ENCODE measurements at places on chromosomes 12 and 14.

- DNase-seq, result no peak
Measured at GRCh38 chr14:93903342-93904184, 23.6 kb upstream of the FAM181A start.

- DNase-seq, result no peak
Measured at GRCh38 chr14:65252482-65253255, 150.4 kb upstream of the MAX start.

DNA sequence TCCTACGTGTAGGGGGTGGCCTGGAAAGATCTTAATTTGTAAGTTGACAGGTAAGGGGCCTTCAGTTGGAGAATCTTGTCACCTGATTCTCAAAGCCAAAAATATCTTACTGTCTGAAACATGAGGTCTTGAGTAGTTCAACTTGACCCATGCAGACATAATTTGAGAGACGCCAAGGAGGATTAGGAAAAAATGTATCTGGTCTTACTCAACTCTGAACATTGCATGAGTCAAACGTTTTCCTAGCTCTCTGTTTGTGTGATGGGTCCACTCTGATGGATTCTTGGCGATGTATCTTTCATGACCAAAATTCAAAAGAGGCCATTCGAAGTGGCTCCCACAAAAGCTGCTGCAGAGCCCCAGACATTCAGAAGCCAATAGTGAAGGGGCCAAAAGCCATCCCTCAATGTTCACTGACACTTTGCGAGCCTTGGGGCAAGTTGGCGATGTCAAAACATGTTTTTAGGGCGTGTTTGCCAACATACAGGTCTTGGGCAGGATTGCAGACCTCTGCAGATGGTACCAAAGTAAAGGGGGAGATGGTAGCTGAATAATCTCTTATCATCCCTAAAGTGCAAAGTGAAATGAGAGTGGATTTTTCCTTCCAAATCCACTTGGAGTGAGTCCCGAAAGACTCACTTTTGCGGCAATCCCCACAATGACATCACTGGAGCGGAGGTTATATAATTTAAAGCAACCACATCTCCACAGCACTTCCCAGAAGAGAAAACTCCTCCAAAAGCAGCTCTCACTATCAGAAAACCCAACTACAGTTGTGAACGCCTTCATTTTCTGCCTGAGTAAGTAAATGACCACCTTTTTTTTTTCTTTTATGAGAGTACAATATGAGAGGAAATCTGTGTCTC is at the start of gene BDKRB1:
Gene BDKRB1 (plus strand): TSS at position 710 of the 866 bp plus-strand sequence. CDS start 7,473 bp downstream, outside the sequence.
- no peak for DNase-seq

DNA sequence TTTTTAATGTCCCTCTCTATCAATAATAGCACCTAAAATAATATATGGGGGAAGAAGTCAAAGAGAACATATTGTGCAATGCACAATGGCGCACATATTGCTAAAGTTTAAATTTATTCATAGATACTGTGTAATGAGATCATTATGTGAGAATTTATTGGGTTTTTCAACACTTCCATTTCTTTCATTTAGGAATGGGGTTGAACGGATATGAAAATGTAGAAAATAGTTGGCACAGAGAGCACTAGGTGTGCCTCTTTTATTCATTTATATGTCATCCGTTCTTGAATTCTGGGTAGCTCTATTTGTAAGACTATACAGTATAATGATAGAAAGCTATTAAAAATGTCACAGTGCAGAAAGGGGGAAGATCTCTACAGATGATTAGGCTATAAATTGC is 63.9 kb downstream of the ATG14 start:
- DNase-seq, result no peak

DNA sequence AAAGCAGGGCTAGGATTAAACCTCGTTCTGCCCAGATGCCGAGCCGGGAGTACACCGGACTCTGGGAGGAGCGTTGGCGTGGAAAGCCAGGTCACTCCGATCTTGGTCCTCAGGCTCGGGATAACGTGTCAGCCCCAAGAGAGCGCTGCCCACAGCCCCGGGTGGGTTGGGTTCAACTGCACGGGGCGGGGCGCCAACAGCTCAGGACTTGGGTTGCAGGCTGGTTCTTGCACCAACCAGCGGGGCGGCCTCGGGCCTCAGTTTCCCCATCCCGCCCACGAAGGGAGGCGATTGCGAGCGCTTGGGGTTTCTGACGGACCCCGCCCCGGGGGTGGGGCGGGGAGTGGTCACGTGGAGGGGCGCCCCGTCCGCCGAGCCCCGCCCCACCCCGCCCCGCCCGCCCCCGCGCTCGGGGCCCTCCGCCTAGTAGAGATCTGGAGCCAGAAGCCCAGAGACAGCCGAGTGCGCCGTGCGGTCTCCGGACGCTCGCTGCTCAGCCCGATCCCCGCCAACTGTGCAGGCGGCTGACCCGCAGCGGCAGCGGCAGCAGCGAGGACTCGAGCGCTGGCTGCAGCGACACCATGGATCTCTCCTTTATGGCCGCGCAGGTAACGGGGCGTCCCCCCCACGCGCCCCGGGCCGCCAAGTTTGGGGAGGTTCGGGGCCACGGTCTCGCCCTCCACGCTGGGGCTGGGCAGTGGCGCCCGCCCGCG is at the start of gene C14orf132:
Gene C14orf132 (plus strand): TSS at position 443 of the 713 bp plus-strand sequence. CDS start 139 bp downstream, at position 582.
- DNase-seq, result peak; percentile 95

DNA sequence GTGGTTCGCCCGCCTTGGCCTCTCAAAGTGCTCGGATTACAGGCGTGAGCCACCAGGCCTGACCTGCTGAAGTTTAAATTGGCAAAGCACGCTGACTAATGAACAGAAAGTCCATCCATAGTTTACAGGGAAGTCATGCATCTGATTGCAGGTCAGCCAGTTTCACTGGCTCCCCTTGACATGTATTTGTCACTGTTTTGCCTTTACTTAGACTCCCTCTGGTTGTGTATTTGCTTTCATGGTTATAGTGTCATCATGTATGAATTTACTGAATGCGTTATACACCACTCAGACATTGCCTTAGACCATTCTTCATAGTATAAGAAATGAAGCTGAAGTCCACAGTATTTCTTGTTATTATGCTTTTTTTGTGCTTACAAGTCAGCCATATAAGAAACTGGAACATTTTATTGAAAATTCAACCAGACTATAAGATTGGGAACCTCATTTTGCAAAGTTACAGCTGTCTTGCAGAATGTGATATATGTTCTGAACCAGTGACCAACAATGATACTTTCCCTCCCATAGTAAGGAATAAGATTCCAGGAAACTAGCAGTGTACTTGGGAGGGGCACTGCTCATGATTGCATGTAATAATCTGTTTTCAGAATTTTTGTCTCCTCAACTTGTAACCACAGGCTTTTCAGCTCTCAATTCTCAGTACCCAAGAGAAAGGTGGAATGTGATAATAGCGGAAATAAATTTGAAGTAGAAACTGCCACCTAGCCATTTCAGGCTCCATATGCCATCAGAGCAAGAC is 51.9 kb upstream of the ATF7IP start:
- no peak for DNase-seq

DNA sequence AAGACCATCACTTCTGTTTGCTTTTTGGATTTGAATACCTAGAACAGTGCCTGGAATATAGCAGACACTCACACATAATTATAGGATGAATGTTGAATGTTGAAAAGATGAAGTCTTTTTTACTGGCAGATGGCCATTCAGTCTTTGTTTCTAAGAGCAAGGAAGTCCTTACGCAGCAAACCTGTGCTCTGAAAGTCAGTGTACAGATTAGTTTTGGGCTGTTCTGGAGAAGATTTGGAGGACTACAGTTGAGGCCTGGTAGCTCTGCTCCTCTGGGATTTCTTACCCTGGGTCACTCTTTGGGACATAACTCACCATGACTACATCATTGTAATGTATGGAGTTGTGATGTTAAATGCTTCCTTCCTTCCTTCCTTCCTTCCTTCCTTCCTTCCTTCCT is 3.3 kb downstream of the OR4E2 start:
- DNase-seq, result no peak

- DNase-seq, result no peak
Measured at GRCh38 chr12:68042212-68042699, 53.0 kb downstream of the IFNG-AS1 start.

GRCh38 chr12:24814379-24815113 is 134.4 kb downstream of the BCAT1 start:
- DNase-seq, result no peak

DNA sequence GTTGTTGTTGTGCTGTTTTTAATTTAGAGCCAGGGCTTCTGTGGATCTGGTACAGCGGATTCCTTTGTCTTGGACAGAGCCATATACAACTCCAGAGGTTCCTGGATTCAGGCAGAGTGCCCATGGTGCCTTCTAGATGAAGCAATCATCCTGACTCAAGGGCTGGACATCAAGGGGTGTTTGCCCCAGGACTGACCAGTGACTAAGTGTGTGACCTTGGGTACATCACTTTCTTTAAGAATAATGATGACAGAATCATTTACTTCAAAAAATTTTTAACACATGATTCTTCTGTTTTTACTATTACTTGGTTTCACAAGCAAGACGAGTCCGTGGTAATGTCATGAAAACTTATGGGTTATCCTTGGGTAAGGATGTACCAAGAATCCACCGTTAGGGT is 397.3 kb downstream of the ZFP36L1 start:
- DNase-seq, result peak; percentile 86

DNA sequence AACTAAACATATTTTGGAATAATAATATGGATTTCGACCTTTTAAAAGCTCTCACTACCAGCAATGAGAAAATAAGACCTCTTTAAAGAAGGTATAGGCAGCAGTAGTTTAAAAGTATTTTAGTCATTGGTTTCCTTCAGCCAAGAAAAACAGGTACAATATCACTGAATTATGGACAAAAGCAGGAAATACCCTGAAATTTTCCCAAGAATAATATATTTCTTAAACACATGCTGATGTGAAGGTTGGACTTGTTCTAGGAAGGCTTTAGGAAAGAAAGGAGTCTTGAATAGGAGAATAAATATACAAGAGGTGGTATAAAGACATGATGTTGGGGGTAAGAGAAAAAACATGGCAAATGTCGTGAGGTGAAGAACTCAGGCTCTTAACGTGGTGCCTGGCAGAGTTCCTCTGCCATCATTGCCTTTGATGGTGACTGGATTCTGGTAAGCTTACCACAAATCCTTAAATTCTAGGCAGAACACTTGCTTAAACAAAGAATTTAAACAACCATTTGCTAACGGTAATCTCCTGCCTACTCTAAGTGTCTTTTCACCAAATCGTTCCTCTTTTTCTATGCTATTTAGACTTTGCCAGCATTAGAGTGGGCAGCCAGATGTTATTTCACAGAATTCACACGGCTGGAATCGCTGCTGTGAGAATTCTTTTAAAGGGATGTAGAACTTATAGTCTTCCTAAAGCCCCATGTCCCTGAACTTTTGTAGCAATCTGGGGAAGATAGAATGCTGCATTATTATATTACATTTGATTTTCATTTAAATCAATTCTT is 11.9 kb upstream of the NUDT4 start:
- DNase-seq, result no peak

DNA sequence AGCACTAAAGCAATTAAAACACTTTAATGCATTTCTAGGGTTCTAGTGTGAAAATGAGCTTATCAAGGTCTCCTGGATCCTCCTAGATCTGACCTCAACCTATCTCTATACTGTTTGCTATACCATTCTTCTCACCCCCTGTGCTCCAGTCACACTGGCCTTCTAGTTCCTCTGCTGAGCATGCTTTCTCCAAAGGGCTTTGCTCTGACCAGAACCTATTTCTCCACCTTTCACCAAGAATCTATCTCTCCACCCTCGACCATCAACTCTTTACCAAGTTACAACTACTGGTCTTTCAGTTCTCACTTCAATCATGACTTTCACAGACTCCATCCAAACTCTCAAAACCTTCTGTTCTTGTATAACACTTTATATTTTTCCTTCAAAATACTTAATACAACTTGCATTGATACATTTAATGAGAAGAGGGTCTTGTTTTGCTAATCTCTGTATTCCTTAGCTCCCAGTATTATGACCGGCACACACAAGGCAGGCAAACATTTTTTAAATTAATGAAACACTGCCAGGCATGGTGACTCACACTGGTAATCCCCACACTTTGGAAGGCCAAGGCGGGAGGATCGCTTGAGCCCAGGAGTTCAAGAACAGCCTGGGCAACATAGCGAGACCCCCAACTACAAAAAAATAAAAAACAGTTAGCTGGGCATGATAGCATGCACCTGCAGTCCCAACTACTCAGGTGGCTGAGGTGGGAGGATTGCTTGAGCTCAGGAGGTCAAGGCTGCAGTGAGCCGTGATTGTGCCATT is 22.8 kb downstream of the PPP1R12A start:
- no peak for DNase-seq

DNA sequence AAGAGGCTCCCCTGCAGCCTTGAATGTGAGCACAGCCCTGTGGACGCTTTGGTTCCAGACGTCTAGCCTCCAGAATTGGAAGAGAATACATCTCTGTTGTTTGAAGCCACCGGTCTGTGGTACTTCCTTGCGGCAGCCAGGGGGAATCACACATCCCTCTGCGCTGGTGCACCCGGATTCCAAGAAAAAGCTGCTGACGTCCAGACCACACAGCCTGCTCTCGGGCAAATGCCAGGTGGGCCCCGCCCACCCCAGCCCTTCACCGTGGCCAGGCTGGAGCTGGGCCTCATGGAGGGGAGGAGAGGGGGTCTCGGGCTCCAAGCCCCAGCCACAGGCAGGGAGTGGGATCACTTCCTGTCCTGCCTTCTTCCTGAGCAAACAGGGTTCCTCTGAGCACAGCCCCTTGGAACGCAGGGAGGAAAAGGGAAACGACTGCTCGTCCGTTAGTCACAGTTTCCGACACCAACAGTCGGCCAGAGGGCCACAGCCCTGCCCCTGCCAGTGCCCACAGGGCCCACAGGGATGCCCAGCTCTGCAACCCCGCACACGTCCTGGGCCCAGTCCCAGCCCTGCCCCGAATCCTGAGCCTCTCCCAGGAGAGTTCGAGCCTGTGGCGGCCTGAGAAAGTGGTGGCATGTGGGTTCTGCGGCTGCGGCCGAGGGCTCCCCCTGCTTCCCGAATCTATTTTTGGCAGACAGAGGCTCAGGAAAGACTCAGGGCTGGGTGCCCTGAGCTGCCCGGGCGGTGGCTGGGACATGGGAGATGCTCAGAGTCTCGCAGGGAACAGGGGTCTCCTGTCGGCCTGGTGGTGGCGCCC is 85.3 kb downstream of the RFLNA start:
- peak; percentile 54 for DNase-seq

- DNase-seq, result no peak
Measured at GRCh38 chr14:71168564-71169427, 261.5 kb downstream of the PCNX1 start.

All from lower leg skin (tissue), 4 donors.